ENCODE measurements at places on chromosomes 5 and 9.

DNA sequence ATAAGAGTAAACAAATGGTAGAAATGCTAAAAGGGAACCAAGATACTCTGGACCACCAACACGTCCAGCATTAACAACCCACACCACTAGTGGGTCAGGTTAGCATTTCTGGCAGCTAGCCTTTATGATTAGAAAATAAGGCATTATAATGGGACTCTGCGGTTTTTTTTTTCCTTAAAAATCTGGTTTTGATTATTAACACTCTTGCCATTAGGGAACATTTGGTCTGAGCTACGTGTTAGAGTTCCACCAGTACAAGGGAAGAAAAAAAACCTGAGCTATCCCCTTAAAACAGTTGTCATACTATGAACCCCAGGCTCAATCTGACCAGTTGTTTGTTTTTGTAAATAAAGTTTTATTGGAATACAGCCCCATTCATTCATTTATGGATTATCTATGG, 110.4 kb downstream of the NTRK2 start:
- DNase-seq = no peak

DNA sequence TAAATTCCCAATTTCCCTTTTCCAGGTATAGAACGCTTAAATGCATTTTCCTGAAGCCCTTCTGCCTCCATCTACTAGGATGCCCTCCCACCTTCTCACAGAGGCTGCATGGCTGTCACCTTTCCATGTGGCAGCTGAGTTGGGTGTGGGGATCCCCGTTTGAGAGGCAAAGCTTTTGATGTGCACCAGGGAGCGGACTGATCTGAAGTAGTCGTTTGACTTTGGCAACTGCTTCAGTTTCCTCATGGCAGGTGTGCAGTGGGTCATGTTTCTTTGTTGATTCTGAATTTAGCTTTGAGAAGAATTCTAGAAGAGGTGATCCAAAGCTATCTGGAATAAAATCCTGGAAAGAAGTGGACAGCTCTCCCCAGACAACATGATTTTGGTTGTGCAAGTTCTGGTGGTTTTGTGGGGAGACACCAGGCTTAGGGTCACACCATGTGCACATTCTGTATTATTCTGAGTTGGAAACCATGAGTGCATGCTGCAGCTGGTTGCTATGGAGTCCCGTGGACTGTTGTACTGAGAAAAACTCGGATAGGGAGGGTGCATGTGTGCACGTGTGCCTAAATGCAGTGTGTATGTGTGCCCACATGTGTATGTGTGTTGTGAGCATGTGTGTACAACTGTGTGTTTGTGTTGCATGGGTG, 63.5 kb downstream of the GADD45G start:
- no peak for DNase-seq

GRCh38 chr9:134724202-134724911, 82.8 kb downstream of the COL5A1 start:
- no peak for DNase-seq

- no peak for DNase-seq
These were observed 83.5 kb downstream of the TLR4 start for GRCh38 chr9:117787746-117788145.

DNA sequence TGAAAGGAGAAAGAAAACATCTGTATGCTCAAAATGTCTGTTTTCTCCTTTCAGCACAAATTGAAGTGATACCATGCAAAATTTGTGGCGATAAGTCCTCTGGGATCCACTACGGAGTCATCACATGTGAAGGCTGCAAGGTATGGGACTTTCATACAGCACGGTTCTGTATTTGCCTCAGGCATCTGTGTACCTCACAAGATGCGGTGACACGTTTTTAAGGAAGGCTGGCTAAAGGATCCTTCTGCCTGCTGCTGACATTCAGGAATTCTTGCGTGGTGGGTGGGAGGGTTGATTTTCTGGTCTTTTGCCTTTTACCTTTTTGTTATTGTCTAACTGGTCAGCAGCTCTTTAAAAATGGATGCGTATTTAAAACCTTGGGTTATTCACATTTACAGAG, 133.1 kb downstream of the RORB start:
- DNase-seq = no peak

GRCh38 chr9:128383791-128384190, 12.6 kb downstream of the URM1 start:
- no peak for DNase-seq

DNA sequence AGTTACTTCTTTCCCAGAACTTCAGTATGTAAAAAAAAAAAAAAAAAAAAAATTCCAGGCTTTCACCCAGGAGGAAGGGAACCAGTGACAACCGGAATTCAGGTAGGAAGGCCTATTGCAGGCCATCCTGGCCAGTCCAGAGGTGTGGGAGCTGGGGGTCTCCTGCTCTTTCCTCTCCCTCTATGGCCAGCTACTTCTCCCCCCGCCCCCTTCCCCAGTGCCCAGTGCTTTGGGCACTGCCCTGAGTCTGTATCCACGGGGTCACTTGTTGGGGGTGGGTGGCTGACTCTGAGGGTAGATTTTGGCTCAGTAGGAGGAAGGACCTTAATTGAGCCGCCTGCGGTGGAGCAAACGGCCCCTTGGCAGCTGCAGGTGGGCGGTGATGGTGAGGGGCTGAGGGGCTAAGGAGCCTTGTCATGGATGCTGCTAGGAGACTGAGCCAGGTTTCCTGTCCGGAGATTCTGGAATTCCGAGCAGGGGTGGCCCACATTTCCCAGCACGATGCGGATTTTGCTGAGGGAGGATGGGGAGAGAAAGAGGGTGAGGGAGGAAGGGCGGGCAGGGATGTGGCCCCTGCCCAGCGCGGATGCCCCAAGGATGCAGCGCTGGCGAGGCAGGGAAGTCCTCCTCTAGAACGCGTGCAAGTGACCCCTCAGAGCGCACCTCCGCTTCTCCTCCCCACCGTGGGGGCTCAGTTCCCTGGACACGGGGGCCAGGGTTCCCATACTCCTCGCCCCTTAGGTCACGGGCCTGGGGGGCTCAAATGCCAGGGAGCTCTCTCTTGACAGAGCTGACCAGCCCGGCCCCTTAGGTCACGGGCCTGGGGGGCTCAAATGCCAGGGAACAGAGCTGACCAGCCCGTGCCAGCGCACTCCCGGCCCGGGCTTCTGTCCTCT, 1.2 kb upstream of the PHF2 start:
- no peak for DNase-seq

- DNase-seq = no peak
These were observed 776.6 kb upstream of the CDH9 start for GRCh38 chr5:27814983-27815382.

GRCh38 chr5:6606884-6607558, 25.8 kb downstream of the NSUN2 start:
- no peak for DNase-seq

DNA sequence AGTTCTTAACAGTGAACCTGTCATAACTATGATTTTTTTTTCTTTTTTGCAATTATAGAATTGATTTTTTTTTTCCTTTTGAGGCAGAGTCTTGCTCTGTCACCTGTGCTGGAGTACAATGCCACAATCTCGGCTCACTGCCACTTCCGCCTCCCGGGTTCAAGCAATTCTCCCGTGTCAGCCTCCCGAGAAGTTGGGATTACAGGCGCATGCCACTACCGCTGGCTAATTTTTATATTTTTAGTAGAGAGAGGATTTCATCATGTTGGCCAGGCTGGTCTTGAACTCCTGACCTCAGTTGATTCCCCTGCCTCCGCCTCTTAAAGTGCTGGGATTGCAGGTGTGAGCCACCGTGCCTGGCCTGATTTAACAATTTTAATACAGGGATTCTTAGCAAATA, 21.4 kb downstream of the UGCG start:
- no peak for DNase-seq
